Stimulated activated CD4-positive, alpha-beta T cell treated with anti-CD3 and anti-CD28 coated beads, Interleukin-1b, Interleukin-23, amount 100 ng/mL, for 1 hour (primary cell): ENCODE measurements at places on chromosomes 4 and X.

- DNase-seq = no peak
These were observed 127.2 kb downstream of the NR3C2 start for GRCh38 chr4:148315049-148315448.

DNA sequence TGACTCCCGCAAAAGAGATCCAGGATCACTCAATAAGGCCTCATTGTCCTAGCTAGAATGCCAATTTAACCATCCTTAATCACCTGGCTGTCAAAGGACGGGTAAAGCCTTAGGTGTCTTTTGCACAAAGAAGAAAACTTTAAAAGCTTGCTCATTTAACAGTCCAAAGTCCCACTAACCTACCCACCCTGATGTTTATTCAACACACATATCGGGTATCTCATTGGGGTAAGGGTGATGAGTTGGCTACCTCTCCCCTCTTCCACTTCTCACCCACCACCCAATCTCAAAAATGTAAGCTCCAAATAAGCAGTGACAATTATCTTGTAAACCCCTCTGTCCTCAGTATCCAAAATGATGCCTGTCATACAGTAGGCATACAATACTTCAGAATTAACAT, 988 bp upstream of the SRD5A3 start:
- DNase-seq = no peak

DNA sequence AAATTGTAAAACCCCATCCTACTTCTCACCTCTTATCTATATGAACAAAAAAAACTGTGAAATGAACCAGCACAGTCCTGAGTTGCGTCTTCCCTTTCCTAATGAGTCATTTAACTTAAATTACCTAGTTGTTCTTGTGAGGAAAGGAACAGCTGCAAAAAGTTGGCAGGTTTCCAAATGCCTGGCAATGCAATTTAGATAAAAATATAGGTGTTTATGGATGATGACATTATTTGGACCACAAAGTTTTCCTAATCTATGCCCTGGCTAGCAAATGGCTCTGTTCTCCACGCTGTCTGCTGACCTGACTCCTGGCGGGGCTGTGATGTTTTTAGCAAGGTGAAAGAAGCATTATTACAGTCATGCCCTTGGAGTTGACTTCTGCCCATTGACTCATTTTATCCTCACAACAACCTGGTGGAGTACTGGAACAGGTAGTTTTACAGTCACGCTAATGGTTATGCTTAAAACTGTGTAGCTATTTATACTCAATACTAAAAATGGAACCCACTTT, 29.8 kb upstream of the RELL1 start:
- no peak for DNase-seq

- no peak for DNase-seq
These were observed 10.5 kb upstream of the TMEM165 start for GRCh38 chr4:55385201-55385649.

DNA sequence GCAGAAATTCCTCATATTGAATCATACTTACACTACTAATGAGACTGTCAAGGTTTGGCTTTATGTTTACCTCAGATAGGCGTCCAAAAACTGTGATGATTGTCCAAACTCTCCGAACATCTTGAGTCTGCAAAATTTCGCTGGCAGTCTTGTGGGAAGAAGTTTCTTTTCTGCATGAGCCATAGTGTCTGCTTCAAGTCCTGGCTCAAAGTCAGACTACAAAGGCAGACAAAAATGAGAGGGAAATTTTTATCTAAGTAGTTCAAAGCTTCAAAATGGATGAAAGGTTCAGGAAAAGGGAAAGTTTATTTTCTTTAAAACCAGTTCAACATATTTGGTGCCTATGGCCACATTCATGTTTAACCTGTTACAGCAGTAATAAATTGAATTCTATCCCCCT, 40.7 kb downstream of the PALLD start:
- no peak for DNase-seq

DNA sequence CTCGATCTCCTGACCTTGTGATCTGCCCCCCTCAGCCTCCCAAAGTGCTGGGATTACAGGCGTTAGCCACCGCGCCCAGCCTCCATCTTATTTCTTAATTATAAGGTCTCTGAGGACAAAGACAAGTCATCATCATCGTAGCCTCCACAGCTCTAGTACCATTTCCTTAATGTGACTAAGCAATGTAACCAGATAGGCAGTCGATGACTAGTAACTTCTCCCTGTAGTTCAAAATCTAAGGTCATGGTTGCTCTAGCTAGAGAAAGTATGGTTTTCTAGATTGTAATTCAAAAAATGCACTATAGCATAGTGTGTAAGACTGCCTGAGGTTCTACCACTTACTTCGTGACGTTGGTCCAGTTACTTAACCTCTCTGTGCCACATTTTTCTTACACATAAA, 6.9 kb downstream of the SLC39A8 start:
- no peak for DNase-seq

- DNase-seq = no peak
These were observed 100.7 kb upstream of the FAM9C start for GRCh38 chrX:13144927-13145655.

DNA sequence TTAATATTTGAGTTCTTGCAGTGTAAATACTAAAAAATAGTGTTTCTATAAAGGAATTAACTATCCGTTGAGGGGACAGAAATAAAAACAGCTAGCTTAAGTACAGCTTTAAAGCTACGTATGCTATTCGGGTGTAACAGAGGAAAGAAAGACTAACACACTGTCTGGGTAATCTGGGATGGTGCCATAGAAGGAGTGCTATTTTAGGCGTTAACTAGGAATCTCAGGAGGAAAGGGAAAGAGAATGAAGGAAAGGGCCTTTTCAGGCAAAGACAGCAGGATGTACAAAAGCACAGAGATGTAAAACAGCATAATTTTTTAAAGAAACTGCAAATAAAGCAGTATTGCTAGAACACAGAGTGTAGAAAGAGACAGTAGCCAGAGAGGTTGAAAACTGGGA, 161.8 kb downstream of the RAP1GDS1 start:
- DNase-seq = no peak

DNA sequence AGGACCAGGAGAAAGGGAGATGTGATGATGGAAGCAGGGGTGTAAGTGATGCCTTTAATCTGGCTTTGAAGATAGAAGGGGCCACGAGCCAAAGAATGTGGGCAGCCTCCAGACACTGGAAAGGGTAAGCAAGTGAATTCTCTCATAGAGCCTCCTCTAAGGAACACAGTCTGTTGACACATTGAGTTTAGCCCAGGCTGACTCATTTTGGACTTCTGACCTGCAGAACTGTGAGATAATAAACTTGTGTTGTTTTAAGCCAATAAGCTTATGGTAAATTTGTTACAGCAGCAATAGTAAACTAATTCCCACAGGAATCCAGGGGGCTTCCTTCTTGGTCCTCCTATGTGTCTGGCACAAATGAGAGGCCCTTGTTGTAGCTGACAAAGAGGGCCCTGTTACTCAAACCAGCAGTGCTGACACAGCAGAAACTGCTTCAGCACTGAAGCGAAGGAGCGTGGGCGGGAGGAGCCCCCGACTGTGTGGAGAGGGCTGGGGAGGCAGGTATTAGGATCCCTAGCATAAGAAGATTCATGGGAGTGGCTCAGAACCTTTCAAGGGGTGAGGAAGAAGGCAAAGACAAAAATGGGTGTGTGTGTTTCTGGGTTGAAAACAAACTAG, 268.7 kb downstream of the NR3C2 start:
- no peak for DNase-seq

DNA sequence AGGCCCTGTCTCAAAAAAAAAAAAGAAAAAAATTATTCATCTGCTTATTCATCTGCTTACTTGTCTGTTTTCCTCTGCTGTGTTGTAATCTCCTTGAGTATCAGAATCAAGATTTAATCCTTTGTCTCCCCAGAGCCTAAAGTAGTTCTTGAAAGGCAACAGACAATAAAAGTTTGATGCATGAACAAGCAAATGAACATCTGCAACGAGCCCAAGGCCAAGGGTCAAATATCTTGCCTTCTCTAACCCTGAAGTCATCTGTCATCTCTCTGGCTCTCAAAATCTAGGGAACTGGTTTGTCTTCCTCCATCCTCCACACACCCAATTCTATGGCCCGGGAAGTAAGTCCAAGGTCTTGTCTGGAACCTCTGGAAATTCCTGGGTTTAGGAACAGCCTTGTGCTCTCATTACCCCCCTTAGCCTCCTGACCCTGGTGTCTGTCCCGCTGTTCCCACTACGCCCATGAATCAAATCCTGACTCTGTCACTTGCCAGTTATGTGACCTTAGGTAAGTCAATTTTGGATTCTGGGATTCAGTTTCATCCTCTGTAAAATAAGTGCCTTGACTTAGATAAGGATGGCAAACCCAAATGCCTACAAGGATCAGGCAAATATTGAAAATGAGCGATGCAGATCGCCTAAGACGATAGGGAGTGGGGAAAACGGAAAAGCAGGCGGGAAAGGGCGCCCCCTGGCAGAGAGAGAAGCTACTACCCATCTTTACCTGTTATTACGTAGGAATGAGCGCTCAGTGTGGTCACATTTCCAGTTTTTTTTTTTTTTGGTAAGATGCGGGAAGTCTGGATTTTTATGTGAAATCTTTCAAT, 102.7 kb upstream of the DHX15 start:
- no peak for DNase-seq

DNA sequence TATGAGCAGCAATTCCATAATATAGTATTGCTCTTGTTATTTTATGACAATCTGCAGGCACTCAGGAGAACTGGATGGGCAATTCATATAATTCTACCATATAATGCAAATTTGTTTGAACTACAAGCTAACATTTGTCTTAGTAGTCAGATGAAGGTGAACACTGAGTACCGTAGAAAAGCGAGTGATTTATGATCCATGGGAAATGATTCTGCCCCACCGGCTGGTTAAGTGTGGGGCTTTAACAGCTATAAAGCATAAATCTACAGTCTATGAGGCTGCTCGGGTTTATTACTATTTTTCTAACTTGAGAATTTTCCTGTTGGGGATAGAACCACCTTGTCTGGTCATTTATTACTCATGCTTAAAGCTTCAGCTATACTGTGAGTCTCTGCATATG, 275.5 kb downstream of the PCDH10 start:
- no peak for DNase-seq

- no peak for DNase-seq
These were observed 33.7 kb upstream of the RP2 start for GRCh38 chrX:46803140-46803539.
